ENCODE measurements at places on chromosomes 13 and 19. TPM values are rescaled to one million over a fixed set of nuclear protein-coding genes. Genes with fewer than 3 reads are reported as not detected.
A peak's percentile ranks its signal among the peaks of the same experiment; 100 is the strongest.

TRPM4 gene
- 44.3 TPM for total RNA-seq

GRCh38 chr19:46542428-46543230, 47.0 kb upstream of the PNMA8B start:
- no peak overlapping the region for H3K4me3 ChIP-seq
- H3K36me3 ChIP-seq, result no peaks in the 10 kb centered on the region
- H3K27ac ChIP-seq, result no peak overlapping the region
- DNase-seq, result peak; percentile 89
- H3K4me1 ChIP-seq, result no peaks in the 10 kb centered on the region
- H3K27me3 ChIP-seq, result no peaks in the 10 kb centered on the region

DNA sequence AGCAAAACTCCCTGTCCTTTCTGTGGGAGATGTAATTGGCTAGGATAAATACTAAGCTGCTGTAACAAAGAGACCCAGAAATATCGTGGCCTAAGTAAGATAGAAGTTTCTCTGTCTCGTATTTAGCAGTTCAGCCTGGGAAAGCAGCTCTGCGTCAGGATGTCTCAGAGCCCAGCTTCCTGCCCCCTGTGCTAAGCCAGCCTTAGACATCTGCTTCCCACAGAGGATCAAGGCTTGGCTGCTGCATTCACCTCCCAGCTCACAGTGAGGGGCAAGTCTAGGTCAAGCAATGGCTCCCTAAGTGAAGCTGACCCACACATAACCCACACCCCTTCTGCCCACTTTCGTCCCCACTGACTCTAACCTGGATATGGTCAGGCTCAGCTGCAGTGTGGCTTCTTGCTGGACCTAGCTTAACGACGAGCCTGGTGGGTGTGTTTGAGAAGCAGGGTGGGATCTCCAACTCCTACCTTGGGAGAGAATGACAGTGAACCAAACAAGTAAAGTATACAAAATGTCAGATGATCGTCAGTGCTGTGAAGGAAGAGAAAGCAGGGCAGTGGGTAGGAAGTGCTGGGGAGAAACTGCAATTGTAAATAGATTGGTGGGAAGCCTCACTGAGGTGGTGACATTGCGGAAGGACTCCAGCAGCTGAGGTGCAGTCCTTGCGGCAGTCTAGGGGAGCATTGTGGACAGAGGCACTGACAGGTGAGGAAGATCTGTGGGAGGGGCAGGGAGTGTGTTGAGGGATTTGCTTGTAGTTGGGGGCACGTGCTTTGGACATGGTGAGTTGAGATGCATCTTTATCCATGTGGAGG, 82.9 kb downstream of the TNFRSF19 start:
- no peak overlapping the region for H3K27ac ChIP-seq
- no peak for DNase-seq
- no peaks in the 10 kb centered on the region for H3K27me3 ChIP-seq
- no peaks in the 10 kb centered on the region for H3K36me3 ChIP-seq
- no peak overlapping the region for H3K4me3 ChIP-seq

DNA sequence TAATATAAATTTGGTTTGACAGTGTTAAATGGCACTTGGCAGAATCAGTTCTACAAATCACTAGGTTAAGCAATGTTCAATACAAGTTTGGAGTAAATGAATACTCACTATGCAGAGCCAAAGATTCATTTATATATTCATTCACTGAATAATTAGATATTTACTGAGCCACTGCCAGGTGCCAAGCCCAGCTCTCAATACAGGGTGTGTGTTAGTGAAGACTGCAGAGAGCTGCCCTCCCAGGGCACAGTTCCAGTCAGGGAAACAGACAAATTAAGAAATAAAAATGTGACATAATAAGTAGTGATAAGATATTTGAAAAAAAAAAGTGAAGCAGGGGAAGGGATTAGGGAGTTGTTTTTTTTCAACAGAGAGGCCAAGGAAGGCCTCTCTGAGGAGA, 411.7 kb downstream of the KCNRG start:
- DNase-seq, result no peak
- H3K4me1 ChIP-seq, result no peaks in the 10 kb centered on the region
- no peak overlapping the region for H3K27ac ChIP-seq

DNA sequence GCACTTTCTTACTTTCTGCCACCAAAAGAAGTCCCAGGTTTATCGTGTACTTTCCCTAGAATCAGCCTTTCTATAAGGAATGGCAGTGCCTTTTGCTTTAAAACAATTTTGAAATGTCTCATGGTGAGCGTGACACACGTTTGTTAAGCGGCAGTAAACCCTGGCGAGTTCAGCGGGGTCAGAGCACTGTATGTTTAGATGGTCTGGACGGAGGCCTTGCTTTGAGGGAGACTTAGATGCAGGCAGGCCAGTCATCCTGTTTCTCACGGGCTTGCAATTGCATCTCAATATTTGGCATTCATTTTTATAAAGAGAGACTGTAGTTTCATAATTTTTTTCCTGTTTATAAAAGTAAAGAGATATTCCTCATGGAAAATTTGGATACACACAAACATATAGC, 96.4 kb downstream of the TNFRSF19 start:
- no peak for DNase-seq
- H3K27ac ChIP-seq, result no peak overlapping the region
- no peaks in the 10 kb centered on the region for H3K36me3 ChIP-seq
- H3K27me3 ChIP-seq, result no peaks in the 10 kb centered on the region

Measured in upper lobe of right lung (tissue), 1 donor.